CD4-positive, alpha-beta T cell treated with Interferon gamma for 1 hour (primary cell): ENCODE measurements at places on chromosomes 1 and 21.

DNA sequence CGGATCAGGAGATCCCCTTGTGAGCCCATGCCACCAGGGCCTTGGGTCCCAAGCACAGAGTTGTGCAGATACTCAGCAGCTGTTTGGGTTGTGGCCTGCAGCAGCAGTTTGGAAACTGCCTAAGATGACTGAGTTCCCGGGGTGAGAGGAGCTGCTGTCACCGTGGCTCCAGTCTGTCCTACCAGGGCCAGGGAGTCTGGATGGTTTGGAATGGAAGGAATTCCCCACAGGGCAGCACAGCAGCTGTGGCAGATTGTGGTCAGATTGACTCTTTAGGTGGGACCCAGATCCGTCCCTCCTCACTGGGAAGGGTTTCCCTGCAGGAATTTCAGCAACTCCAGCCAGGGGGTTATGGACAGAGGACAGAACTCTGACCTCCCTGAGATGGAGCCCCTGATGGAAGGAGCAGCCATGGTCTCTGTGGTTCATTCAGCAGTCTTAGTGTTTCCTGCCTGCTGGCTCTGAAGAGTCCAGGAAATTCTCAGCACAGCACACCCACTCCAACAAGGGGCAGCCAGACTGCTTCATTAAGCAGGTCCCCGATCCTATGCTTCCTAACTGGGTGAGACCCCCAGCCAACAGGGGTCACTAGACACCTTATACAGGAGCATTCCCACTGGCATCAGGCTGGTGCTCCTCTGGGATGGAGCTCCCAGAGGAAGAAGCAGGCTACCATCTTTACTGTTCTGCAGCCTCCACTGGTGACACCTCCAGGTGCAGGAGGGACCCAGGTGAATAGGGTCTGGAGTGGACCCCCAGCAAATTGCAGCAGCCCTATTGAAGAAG lies 51.5 kb upstream of the TNFSF4 start:
- DNase-seq = no peak

- no peak for DNase-seq
Observed at GRCh38 chr1:111729946-111730681, 9.1 kb downstream of the INKA2 start.

GRCh38 chr1:18536915-18537314 lies 56.2 kb downstream of the KLHDC7A start:
- DNase-seq = no peak

DNA sequence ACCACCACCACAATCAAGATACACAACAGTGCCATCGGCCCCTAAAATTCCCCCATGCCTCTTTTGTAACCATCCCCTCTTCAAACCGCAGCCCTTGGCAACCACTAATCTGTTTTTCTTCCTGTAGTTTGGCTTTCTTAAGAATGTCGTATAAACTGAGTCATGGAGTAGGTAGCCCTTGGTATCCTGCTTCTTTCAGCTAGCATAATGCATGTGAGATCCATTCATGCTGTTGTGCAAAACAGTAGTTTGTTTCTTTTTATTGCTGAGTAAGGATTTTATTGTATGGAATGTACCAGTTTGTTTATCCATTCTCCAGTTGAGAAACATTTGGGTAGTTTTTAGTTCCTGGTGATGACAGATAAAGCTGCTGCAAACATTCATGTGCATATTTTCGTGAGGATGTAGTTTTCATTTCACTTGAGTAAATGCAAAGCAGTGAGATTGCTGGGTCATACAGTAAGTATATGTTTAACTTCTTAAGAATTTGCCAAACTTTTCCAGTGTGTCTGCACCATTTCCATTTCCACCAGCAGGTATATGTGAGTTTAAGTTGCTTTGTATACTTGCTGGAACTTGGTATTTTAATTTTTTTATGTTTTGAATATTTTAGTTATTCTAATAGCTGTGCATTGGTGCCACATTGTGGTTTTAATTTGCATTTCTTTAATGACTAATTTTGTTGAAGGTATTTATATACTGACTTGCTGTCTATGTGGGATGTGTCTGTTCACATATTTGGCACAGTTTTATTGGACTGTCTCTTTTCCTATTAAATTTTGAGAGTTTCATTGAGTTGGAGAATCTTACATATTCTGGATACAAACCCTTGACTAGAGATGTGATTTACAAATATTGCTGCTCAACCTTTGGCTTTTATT lies 148.4 kb upstream of the MAP1LC3C start:
- DNase-seq = no peak

GRCh38 chr1:7769673-7770412 lies 1.3 kb upstream of the VAMP3 start:
- no peak for DNase-seq

DNA sequence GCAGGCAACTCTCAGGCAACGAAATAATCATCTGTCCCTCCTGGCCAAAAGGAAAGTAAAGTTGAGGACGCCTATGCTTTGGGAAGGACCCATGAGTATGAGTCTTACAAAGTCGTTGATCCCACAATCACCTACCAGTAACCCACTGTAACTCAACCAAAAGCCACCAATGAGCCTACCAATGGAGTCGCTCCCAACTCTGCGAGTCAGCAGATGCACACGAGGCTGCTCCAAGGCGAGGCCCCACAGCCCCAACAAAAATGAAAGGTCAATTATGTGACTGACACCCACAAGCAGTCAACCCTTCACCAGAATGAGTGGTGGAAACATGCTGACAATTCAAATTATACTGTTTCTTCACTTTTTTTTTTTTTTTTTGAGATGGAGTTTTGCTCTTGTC lies 12.0 kb downstream of the SETD4 start:
- no peak for DNase-seq

- DNase-seq = no peak
Observed at GRCh38 chr1:42981255-42981805, 22.7 kb upstream of the SLC2A1 start.

DNA sequence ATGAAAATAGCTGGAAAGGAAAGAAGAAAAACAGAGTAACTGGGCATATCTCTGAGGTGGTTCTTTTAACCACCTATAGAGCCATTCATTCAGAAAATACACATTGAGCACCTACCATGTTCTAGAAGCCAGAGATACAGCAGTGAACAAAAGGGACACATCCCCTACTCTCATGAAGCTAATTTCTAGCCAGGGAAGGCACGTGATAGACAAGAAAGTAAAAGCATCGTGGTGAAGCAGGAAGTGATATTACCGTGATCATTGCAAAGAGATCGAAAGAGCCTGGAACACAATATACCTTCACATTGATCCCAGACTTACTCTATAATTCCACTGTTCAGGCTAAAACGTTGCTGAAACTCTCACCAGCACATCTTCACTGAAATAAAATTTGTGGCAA lies 76.0 kb downstream of the TIAM1 start:
- DNase-seq = no peak

DNA sequence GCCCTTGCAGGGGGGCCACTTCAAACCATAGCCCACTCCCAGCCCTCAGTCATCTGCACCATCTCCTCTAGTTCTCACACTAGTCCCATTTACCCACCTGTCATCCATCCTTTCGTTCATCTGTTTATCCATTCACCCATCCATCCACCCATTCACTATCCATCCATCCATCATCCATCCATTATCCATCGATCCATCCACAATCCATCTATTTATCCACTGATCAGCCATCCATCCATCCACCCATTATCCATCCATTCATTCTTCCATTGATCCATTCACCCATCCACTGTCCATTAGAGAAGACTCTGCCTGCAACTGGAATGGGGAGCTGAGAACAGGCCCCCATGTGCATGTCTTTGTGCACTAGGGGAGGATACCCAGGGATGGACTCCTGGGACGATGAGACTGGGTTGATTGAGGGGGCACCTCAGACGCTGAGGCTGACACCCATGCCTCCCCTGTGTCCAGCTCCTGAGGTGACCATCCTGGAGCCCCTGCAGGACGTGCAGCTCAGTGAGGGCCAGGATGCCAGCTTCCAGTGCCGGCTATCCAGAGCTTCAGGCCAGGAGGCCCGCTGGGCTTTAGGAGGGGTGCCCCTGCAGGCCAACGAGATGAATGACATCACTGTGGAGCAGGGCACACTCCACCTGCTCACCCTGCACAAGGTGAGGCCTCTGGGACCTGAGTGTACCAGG lies 97.9 kb downstream of the TRIM11 start:
- DNase-seq = no peak

- no peak for DNase-seq
Observed at GRCh38 chr21:39822042-39822441, 45.2 kb upstream of the PCP4 start.
